Fibroblast of skin of right biceps (primary cell): ENCODE measurements at places on chromosomes 16 and 17.

DNA sequence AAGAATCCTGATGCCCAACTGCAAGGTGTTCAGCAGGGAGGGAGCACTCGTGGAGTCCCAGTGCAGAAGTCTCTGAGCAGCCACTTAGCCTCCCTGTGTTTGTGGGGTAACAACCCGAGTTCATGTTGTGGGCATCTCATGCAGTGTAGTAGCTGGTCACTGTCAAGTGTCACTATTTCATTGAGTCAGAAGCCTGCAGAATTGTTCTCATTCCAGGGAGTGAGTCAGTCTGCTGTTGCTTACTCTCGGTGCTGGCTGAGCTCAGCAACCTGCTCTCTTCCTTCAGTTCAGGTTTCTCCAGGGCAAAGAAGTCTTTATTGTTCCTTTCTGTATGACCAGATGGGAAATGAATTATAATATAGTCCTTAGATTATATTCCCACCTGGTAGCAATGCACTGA is 24.1 kb downstream of the HMOX2 start:
- peak; percentile 81 for DNase-seq

DNA sequence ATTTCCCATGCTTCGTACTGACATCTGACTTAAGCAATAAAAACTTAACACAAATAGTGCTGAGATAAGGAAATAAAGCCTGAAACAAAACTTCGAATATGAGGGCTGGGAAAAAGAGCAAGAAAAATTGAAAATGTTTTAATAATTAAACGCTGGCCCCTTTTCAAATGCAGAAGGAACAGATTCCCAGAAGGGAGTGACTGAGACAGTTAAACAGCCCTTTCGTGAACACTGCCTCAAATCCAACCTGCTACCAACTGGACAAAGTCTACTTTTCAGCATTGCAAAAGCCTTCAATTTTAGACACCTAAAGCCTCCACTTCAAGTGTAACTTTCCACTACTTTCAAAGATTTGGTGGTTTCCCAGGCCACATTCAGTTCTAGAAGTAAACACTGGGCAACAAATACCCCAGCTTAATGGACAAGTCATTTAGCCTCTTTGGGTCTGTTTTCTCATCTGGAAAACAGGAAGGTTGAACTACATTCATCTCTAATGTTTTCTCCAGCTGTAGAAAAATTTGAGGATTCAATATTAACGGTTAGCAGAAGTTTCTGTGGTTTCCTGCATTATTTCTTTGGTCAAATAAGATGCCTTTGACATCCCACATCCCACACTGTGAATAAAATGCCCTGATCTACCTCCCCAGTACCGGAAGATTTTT is 11.8 kb downstream of the RFFL start:
- DNase-seq: peak; percentile 22

DNA sequence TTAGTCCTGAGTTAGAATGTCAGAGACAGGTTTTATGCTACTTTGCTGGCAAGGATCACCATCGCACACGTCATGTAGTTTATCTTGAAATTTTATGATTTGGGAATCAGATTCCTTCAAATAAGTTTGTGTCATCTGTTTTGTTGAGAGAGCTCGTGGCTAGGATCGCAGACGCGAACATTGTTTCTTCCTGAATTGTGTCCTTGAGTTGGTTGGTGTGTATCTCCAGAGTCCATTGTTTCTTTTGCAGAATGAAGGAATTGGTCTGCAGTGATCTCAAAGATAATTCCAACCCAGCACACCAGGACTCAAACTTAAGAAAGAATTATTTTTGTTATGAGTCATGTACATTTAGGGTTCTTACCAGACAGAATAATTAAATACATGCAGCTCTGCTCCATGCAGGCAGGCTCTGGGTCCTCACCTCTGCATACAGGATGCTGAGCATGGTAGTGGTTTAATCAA is 51.6 kb downstream of the PRKCA start:
- DNase-seq: peak; percentile 82

GRCh38 chr17:6455321-6455705 is 11.1 kb downstream of the PIMREG start:
- no peak for DNase-seq

DNA sequence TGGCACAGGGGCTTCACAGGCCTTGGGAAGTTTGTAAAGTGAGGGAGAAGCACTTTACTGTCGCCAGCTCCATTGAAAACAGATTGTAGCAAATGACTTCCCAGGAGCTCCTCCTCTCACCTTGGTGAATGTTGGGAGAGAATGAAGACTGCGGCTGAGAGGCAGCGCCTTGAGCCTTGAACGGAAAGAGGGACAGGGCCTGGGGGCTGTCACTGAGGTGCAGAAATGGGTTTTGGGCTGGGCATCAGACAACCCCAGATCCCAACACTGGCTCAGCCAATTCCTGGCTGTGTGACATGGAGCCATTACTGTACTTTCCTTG is 603 bp upstream of the MRTFB start:
- DNase-seq: no peak

GRCh38 chr17:75885431-75885830 is 7.0 kb upstream of the TRIM47 start:
- no peak for DNase-seq

DNA sequence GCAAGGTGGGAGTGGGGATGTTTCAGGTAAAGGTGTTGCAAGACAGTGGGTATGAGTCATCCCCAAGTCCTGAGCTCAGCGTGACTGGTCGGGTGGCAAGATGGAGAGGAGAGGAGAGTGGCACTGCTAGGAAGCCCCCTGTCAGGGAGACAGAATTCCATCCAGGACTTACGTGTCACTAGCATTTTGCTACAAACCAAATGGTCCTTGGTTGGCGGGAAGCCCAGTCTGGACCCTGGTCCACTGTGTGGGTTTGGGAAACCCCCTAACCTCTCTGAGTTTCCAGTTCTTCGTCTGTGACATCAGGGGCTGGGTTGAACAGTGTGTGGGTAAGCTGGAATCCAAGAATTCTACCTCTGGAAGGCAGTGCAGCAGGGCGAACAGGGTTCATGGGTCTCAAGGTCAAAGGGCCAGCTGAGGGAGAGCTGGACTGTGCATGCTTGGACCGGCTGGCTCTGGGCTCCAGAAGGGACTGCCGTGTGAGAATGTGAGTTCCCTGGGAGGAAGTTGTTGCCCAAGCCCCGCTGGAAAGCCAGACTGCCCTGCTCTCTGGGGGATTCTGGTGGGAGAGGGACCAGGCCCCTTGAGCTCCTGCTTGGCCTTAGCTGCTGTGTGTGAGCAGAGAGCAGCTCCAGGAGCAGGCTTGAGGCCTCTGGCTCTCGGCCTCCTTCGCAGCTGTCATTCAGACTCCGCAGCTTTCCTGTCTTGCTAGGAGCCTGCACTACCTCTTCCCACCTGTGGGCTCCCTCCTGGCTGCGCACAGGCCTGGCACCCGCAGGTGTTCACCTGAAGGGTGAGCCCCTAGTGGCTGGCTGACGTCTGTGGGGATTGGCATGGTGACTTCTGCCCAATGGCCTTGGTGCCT is 84.6 kb downstream of the NT5M start:
- no peak for DNase-seq
